ENCODE measurements at places on chromosomes 7 and 10.

GRCh38 chr7:122311050-122311700, 6.6 kb upstream of the FEZF1 start:
- DNase-seq, result no peak

GRCh38 chr7:112723416-112723815, 66.8 kb downstream of the TMEM168 start:
- no peak for DNase-seq

- no peak for DNase-seq
Measured at GRCh38 chr10:120372917-120373316, 84.1 kb upstream of the PLPP4 start.

GRCh38 chr7:50626286-50626685, 61.1 kb upstream of the DDC start:
- DNase-seq, result no peak

DNA sequence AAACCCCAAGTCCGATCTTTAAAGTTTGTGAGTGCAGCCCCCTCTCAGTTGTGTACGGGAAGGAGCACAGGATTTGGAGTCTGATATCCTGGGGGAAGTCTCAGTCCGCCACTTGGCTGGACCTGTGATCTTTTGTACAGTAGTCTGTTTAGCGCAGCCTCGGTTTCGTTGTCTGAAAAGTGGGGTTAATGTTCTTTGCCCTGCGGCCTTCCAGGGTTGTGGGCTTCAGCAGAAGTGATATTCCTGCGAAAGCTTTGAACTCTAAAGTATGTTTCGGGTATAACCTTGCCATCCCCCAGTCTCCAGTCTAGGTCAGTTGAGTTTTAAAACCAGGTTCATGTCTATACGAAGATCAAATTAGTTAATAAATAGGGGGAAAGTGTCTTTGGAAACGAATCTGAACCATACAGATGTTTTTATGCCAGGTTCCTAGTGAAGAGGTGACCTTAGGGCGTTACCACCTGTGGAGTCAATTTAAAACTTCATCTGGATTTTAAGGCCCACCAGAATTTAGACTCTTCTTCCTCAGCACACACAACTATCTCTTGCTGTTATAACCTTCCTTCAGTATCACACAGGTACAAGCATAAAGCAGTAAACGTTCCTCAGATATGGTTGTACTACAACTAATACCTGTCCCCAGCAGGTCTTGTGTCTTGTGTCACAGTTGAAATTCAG, 904 bp downstream of the R3HCC1L start:
- DNase-seq, result no peak

DNA sequence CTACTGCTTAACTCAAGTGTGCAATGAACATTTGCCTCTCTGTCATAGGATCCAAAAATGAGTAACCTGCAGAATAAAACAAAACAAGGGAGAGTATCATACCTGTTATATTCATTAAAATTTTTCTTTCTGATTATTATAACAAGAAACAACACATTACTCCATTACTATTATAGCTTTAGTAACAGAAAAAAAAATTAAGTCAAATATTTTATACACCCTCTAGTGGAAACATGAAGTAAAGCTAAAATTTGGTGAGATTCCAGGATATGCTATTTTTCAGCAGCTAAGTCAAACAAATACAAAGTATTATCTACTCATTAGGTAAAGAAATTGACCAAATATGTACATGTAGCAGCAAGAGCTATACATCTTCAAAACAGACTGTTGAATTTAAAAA, 56.3 kb downstream of the PDZD8 start:
- no peak for DNase-seq

DNA sequence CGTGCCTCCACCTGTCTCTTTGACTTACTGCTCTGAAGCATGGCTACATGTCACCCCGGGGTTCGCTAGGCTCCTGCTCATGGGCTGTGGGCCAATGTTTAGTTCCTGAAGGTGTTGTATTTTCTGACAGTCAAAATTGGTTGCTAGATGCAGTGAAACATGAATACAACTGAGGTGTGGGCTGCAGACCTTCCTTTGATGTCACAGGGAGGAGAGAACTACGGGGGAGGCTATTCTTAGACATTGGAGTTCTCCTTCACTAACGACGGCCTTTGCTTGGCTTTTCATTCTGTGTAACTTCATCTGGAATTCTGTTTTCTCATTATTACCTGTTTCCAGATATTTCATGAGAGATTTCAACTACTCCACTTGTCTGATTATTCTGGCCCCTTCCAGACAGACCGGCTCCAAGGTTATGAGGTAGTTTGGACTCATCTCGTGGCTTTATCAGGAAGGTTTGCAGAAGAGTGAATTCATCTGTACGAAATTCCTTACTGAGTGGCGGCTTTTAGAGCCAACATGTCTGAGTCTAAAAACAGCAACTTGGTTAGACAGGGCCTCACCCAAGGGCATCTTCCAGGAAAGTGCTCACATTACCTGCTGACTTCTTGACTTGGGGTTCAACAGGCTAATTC, 774.7 kb downstream of the SUGCT start:
- no peak for DNase-seq

- DNase-seq, result no peak
Measured at GRCh38 chr7:2913760-2914387, 69.8 kb upstream of the GNA12 start.

GRCh38 chr10:38118072-38118807, 24.1 kb downstream of the ZNF37A start:
- DNase-seq, result no peak

DNA sequence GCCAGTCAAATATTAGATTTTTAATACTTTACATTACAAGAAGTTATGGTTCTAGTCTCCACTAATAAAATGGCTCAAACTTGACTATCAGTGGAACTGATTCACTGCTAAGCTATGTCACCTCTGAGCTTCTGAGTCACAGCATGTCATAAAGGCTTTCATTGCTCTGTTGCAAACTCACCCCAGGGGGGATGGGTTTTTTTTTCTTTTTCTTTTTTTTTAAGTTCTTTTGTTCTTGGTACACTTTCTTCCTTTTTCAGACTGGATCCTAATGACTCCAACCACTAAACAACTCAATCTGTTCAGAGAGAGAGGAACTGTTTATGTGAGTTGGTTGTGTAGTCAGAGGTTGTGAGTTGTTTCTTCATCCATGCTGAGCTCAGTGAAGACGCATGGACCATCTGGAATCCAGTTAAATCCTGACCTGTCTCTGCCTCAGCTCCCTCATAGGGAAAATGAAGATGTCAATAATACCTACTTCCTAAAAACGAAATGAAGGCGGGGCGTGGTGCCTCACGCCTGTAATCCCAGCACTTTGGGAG, 11.0 kb downstream of the MYOF start:
- DNase-seq, result no peak

- no peak for DNase-seq
Measured at GRCh38 chr7:150313367-150313809, 9.8 kb upstream of the LRRC61 start.

DNA sequence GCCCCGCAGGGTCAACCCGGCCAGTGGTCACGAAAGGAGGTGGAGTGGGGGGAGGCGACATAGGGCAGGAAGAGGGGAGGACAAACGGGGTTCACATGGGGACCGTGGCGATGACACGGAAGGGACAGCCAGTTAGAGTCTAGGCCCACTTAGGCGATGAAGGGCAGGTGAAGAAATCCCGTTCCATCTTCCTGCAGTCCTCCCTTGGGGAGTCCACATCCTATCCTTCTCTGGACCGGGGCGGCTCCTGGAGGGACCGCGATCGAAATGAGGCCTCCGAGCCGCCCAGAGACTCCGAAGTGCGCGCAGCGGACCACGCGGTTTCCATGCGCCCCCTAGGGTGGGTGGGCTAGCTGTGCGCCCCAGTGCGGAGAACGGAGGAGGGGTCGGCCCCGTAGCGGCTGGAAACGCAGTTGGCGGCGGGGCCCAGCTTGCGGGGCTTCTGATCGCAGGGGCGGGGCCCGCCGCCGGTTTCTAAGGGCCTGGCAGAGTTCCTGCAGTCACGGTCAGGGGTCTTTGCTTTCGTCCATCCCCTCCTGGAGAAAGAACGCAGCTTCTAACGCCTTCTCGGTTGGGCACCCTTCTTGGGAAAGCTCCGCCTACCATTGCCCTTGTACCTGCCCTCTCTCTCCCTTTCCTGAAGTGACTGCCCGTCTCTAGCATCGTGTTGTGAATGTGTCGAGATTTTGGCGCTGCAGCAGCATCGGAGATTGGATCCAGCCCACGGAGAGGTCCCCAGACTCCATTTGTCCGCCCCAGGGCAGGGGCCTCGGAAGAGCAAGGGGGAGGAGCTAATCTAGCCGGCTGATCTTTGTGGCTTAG, 17.9 kb upstream of the TMEM225B start:
- DNase-seq, result peak; percentile 57

DNA sequence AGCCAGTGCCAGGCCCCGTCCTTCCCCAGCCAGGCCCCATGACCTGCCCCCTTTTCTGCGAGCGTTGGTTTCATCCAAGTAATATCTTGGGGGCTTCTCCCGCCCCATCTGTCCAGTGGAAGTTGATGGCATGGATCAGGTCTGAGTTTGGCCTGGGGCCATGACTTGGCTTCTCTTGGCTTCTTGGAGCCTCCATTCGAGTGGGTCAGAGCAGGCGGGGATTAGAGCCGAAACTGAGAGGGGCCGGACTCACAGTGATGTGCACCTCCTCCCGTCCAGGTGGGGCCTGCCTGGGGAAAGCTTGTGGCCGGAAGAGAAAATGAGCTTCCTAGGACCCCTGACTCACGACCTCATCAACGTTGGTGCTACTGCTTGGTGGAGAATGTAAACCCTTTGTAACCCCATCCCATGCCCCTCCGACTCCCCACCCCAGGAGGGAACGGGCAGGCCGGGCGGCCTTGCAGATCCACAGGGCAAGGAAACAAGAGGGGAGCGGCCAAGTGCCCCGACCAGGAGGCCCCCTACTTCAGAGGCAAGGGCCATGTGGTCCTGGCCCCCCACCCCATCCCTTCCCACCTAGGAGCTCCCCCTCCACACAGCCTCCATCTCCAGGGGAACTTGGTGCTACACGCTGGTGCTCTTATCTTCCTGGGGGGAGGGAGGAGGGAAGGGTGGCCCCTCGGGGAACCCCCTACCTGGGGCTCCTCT, 15.1 kb upstream of the LIMK1 start:
- no peak for DNase-seq

DNA sequence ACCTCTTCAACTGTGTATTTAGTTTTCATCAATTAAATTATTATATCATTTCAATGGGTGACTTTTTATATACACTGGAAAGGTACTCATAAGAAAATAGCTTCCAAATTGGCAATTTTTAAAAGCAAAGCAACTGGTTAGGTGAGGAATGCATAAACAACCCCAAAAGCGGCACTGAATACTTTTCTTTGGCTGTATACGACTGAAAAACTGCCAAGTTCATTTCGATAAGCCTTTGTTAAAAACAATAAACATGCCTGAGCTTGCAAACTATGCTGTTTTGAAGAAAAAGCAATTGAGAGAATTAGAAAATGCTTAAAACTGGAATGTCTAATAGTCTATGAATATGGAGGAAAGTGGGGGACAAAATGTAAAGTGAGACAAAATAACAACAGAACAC, 2.9 kb downstream of the SLC16A12 start:
- DNase-seq, result no peak

DNA sequence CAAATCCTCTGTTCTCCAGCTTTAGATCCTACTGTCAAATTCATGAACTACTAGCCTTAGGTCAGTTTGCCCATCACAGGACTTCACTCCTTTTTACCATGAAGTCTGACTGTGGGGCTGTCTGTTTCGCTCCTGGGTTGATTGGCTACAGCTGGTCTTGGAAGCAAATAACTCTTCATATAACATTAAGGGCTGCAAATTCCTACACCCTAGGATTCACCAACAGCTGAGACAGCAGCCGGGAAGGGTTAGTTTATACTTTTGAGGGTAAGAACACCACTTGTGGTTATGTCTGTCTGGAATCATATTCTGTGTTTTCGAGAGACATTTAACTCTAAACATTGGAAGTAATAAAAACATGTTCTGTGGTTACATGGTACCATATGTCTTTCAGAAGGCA, 55.9 kb upstream of the KIAA1217 start:
- DNase-seq, result no peak

GRCh38 chr7:39824456-39825200, 125.4 kb upstream of the CDK13 start:
- no peak for DNase-seq

DNA sequence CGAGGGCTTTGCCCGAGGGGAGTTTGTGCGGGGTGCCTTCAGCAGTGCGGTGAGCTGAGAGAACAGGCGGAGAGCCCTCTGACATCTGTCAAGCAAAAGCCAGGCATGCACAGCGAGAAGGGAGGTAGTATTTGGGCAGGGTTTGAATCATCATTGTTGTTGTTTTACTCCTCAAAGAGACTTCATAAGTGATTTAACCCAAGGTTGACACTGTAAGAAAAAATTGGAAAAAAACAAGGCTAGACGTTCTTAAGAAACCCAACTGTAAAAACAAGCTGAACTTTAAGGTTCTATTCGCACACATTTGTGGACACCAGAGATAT, 1.3 kb downstream of the ADAM22 start:
- DNase-seq, result no peak

DNA sequence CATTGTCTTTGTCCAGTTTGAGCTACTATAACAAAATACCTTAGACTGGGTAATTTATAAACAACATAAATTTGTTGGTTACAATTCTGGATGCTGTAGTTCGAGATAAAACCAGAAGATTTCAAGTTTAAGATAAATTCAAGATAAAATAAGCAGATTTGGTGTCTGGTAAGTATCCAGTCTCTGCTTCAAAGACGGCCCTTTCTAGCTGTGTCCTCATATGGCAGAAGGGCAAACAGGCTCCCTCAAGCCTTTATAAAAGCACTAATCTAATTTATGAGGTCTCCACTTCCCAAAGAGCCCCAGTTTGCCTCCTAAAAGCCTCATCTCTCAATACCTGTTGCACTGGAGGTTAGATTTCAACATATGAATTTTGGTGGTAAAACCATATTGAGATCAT, 31.1 kb upstream of the SGCE start:
- no peak for DNase-seq

DNA sequence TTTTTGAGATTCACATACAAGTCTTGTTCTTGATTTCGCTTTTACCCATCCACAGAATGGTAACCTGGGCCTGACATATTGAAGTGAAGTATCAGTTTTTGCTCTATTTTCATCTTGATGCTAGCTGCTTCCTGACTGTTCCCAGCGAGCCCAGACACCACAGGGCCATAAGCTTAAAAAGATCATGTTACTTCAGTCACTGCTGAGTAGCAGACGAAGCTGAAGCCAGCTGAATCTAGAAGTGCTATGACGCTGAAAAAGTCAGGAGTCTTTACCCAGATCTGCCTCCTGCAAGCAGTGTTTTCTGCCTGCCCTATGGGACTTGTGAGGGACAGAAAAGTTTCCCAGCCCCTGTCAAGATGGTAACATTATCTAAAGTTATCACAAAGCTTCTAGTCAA, 2.7 kb upstream of the PRXL2A start:
- no peak for DNase-seq

- no peak for DNase-seq
Measured at GRCh38 chr7:17016402-17017010, 134.7 kb upstream of the AGR3 start.

- no peak for DNase-seq
Measured at GRCh38 chr7:135186261-135186540, 15.7 kb upstream of the CYREN start.

GRCh38 chr10:87816898-87817608, 973 bp downstream of the ATAD1 start:
- no peak for DNase-seq

DNA sequence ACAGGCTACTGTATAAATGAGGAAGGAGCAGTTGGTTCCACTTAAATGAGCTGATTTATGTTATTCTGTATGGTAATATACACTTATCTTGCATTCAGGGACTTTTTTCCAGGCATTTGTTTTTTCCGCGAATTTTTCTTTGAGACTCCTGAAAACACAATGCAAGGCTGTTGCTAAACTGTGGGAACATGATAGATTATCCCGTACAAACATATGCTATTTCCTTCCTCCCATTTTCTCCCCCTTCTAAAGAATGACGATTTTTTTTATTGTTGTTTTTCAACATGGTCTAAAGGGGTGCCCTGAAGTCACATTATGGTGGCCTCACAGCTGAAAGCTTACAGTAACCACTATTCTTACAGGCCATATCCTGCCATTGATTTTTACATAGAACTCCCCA, 523.9 kb upstream of the NRP1 start:
- no peak for DNase-seq

Measured in left ventricle myocardium superior (tissue), 1 donor.